ENCODE measurements at places on chromosomes 4 and X. TPM values are rescaled to one million over a fixed set of nuclear protein-coding genes. Genes with fewer than 3 reads are reported as not detected.

DNA sequence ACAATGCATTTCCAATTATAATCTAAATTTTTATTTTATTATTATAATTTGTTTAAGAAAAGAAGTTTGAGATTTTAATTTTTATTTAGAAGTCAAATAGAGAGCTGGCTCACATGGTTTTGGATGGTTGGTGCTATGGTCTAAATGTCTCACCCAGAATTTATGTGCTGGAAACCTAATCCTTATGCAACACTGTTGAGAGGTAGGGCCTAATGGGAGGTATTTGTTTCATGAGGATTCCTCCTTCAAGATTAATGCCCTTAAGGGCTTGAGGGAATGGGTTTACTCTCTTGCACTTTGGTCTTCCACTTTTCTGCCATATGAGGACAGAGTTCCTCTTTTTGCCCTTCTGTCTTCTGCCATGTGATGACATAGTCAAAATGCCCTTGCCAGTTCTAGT lies 960.5 kb upstream of the IGFBP7 start:
- no peak overlapping the region for H3K27ac ChIP-seq
- no peak overlapping the region for H3K4me3 ChIP-seq
- no peaks in the 10 kb centered on the region for H3K36me3 ChIP-seq
- H3K4me1 ChIP-seq: no peaks in the 10 kb centered on the region

NUDT10 gene
- total RNA-seq: 2.0 TPM

GRCh38 chrX:19810006-19810774 lies 77.2 kb downstream of the SH3KBP1 start:
- H3K27ac ChIP-seq: no peak overlapping the region
- H3K4me3 ChIP-seq: peak overlapping the region; percentile 47
- H3K27me3 ChIP-seq: no peaks in the 10 kb centered on the region

DNA sequence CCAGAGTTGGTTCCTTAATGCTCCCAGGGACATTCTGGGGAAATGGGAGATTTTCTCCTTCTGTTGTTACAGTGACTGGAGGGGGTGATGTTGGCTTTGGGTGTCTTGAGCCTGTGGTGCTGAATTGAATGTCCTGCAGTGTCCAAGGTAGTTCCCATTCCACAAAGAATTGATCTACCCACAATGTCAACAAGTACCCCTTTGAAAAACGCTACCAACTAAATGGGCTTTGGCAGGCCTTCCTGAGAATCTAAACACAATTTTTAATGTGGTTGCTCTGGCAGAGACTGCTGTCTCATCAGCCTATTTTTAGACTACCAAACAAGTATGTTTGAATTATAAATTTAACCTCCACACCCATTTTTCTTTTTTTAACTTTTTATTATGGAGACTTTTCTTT lies 69.4 kb downstream of the CCKAR start:
- no peak overlapping the region for H3K27ac ChIP-seq
- no peak for DNase-seq
- no peaks in the 10 kb centered on the region for H3K27me3 ChIP-seq
- no peaks in the 10 kb centered on the region for H3K4me1 ChIP-seq
- peaks cover 6% of the 10 kb centered on the region for H3K36me3 ChIP-seq

GRCh38 chr4:139401368-139401767 lies 52.6 kb upstream of the RAB33B start:
- H3K4me1 ChIP-seq: no peaks in the 10 kb centered on the region
- no peak overlapping the region for H3K4me3 ChIP-seq
- DNase-seq: no peak

- no peak overlapping the region for H3K27ac ChIP-seq
- H3K4me1 ChIP-seq: no peaks in the 10 kb centered on the region
- no peak overlapping the region for H3K4me3 ChIP-seq
- no peak for DNase-seq
These were observed 194.0 kb upstream of the TTC29 start for GRCh38 chr4:147139455-147140198.

DNA sequence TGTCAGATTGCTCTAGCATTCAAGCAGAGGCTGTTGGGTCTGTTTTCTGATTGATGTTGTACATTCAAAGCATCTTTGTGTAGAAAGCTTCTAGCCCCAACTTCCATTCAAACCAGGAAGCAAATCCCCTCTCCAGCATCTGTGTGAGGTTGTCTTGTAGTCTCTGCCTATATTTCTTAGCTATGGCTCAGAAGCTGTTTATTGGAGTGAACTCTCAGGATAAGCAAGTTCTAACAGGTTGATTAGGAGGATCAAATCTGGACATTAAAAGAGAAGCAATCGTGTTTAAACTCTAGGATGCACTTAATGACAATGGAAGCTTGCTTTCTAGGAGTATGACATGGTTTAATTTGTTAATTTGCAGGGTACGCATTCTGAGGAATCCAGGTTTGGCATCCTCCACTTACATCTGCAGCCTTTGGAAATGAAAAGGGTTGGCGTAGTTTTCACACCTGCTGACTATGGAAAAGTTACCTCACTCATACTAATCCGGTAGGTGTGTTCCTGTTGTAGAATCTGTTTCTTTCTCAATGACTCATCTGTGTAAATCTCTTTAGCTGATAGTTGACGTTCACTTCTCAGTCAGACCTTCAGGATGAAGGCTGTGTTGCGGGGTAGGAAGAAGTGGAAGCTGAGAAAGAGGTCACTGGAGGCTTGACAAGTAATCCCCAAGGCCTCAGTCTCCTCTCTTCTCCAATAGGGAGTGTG lies 88.0 kb upstream of the TLR2 start:
- H3K4me1 ChIP-seq: peaks cover 18% of the 10 kb centered on the region
- H3K4me3 ChIP-seq: no peak overlapping the region
- DNase-seq: no peak
- peaks cover 11% of the 10 kb centered on the region for H3K36me3 ChIP-seq
- H3K27ac ChIP-seq: peak overlapping the region; percentile 24

DNA sequence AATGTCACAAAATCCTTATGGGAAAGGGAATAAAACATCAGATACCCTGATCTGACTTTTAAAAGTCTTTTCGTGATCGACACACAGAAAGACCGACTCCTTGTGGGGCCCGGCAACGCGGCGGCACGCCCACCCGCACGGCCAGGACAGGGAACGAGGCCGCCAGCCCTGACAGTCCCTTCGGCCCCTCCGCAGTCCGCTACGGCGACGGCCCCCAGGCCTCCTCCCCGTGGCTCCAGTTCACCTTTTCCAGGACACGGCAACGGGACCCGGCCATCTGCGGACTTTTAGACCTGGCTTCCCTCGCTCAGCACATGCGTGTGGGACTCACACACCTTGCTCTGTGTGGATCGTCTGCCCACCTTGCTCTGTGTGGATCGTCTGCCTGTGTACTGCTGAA lies 33.6 kb upstream of the GTPBP6 start:
- no peak for DNase-seq
- H3K36me3 ChIP-seq: peaks cover 3% of the 10 kb centered on the region
- H3K27ac ChIP-seq: no peak overlapping the region
- H3K4me1 ChIP-seq: peaks cover 10% of the 10 kb centered on the region

- peak overlapping the region; percentile 73 for H3K27ac ChIP-seq
- peaks cover 6% of the 10 kb centered on the region for H3K36me3 ChIP-seq
- H3K4me3 ChIP-seq: peak overlapping the region; percentile 57
These were observed 7.9 kb downstream of the RAB33A start for GRCh38 chrX:130179579-130180215.

GAGE12E gene
- not detected for total RNA-seq

DNA sequence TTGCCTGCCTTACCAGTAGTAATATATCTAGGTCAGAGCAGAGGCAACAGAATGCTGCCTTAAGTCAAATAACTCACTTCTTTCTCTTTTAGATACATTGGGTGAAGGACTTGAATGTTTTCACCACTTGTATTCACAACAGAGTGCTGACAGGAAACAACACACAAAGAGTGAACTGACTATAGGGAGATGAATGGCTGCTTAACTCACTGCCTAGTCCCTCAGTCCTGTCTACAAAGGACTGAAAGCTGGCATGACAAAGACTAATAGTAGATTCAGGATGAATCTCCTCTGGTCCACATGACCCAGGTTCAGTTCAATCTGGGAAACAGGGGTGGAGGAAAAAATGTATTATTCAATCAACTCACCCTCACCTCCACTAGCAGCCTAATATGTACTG lies 134.2 kb downstream of the GALNTL6 start:
- H3K36me3 ChIP-seq: no peaks in the 10 kb centered on the region
- DNase-seq: no peak
- H3K27me3 ChIP-seq: no peaks in the 10 kb centered on the region
- no peak overlapping the region for H3K27ac ChIP-seq

DNA sequence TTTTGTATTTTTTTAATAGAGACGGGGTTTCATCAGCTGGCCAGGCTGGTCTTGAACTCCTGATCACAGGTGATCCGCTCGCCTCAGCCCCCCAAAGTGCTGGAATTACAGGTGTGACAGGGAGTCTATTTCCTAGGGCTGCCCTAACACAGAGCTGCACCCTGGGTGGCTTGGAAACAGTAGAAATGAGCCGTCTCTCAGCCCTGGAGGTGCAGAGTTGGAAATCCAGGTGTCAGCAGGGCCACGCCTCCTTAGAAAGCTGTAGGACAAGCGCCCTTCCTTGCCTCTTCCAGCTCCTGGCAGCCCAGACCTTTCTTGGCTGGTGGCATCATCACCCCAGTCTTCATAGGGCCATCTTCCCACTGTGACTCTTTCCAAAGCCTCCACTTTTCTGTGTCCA lies 71.6 kb downstream of the DCTD start:
- H3K4me3 ChIP-seq: no peak overlapping the region
- H3K27ac ChIP-seq: no peak overlapping the region

- H3K4me1 ChIP-seq: no peaks in the 10 kb centered on the region
- DNase-seq: no peak
- no peaks in the 10 kb centered on the region for H3K27me3 ChIP-seq
- H3K36me3 ChIP-seq: no peaks in the 10 kb centered on the region
- H3K4me3 ChIP-seq: no peak overlapping the region
- H3K27ac ChIP-seq: no peak overlapping the region
These were observed 52.3 kb downstream of the PALLD start for GRCh38 chr4:168549143-168549542.

SSX4 gene
- total RNA-seq: not detected

DNA sequence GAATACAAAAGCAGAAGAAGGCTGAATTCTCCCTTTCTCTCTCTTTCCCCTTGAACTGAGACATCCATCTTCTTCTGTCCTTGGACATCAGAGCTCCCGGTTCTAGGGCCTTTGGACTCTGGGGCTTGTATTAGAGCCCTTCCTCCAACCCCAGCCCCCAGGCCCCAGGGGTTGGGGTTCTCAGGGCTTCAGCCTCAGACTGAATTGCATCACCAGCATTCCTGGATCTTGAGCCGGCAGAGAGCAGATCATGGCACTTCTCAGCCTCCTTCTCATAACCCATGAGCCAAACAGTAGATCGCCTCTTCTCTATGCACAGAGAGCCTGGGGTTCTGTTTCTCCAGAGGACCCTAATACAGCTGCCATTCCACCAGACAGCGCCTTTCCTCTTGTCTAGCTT lies 25.3 kb upstream of the CLDN24 start:
- no peak overlapping the region for H3K27ac ChIP-seq
- peaks cover 3% of the 10 kb centered on the region for H3K36me3 ChIP-seq
- no peak overlapping the region for H3K4me3 ChIP-seq
- DNase-seq: no peak
- peaks cover 28% of the 10 kb centered on the region for H3K4me1 ChIP-seq

SOWAHD gene
- total RNA-seq: 0.50 TPM

DNA sequence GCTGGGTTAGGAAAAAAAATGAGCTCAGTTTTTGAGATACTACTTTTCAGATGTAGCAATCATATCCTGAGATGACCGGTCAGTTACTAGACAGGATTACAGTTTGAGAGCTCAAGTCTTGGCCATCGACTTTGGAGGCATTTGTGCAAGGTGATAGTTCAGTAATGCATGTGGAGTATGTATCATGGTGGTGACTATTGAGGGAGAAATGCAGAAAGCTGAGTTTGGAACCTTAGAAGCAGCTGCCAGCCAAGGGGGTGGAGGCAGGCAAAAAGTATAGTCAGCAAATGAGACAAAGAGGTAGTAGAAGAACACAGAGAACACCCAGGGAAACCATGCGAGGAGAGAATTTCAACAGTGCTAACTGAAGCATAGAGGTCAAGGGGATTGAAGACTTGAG lies 48.7 kb upstream of the SLC4A4 start:
- H3K36me3 ChIP-seq: no peaks in the 10 kb centered on the region
- no peaks in the 10 kb centered on the region for H3K27me3 ChIP-seq
- DNase-seq: no peak
- H3K27ac ChIP-seq: no peak overlapping the region

DNA sequence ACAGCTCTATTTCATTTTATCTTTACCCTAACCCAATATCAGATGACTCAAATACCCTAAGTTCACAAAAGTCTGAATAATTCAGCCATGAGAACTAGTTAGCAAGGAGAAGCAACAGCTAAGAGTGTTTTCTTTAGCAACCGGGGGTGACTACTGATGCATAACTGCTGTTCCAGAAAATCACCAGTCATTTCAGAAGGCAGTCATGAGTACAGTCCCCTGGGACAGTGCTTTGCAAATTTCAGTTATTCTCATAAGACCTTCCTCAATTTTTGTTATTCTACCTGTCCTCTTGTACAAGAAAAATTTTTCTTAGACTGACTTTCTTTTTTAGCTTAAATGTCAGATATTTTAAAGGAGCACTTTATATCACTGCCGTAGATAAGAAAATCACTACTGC lies 16.4 kb downstream of the BANK1 start:
- H3K27ac ChIP-seq: peak overlapping the region; percentile 7
- no peaks in the 10 kb centered on the region for H3K4me1 ChIP-seq
- no peaks in the 10 kb centered on the region for H3K36me3 ChIP-seq
- H3K4me3 ChIP-seq: no peak overlapping the region
- no peaks in the 10 kb centered on the region for H3K27me3 ChIP-seq

DNA sequence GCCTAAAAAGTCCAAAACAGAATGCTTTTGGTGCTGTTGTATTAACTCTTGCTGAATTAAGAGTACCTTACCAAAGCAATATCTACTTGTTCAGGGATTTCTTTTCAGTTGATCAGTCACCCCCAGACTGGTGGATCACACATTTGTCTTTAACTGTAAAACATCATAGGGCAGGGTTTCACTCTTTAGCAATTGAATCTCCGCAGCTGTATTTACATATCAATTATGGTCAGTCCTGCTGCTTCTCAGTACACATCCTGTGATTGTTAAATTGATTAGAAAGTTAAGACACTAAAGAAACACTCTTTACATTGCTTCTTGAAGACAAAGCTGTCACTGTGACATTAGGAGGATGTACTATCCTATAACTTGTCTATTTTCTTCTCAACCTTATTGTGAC lies 277.1 kb upstream of the ADGRL3 start:
- no peaks in the 10 kb centered on the region for H3K4me1 ChIP-seq
- H3K27ac ChIP-seq: no peak overlapping the region
- no peaks in the 10 kb centered on the region for H3K27me3 ChIP-seq
- no peak for DNase-seq
- H3K4me3 ChIP-seq: no peak overlapping the region
